ENCODE measurements at places on chromosomes 7 and 10. TPM values are rescaled to one million over a fixed set of nuclear protein-coding genes. Genes with fewer than 3 reads are reported as not detected.

DNA sequence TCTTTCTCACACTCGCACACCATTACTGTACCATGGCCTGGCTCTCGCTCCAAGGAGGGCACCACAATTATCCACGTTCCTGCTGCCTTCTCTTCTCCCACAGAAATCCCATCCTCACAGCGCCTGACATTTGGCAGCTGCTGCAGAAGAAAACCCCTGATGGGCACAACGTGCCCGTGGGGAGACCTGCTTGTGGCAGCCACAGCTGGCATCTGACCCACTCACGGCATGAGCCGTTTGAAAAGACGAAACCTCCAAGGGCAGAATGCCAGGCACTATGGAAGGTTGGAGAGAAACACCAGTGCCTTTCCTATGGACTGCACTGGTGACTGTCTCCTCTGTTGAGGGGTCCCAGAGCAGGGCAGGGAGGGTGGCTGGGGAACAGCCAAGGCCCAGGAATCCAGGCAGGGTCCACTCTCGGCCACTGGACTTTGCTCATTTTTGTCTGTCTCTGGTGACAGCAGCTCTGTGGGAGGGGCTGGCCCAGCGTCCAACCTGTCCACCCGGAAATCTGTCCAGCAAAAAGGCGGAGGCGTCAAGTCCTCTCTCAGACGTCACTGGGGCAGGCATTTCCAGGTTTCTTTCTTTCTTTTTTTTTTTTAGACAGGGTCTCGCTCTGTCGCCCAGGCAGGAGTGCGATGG, 61.0 kb upstream of the MKRN1 start:
- no peaks in the 10 kb centered on the region for H3K36me3 ChIP-seq
- no peak overlapping the region for H3K27ac ChIP-seq
- no peaks in the 10 kb centered on the region for H3K4me1 ChIP-seq

DNA sequence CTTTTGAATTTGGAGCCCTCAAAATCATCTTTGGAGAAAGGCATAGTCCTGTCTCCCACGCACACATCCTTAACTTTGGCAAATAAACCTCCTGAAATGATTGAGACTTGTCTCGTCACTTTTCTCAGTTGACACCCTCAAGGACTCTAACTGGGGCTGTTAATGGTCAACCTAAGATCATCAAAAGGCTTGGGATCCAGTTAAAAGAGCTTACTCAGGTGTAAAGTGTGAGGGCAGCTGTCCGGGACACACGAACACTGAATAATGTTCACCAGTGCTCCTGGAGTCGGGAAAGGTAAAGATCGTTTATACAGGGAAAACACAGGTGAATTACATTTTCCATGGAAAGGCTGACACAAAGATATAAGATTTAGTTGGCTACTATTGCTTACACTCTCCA, 84.7 kb downstream of the PAXIP1 start:
- H3K4me3 ChIP-seq = no peak overlapping the region
- H3K4me1 ChIP-seq = peaks cover 4% of the 10 kb centered on the region
- no peak for DNase-seq
- H3K27ac ChIP-seq = no peak overlapping the region
- no peaks in the 10 kb centered on the region for H3K36me3 ChIP-seq
- H3K27me3 ChIP-seq = peaks cover 9% of the 10 kb centered on the region

DNA sequence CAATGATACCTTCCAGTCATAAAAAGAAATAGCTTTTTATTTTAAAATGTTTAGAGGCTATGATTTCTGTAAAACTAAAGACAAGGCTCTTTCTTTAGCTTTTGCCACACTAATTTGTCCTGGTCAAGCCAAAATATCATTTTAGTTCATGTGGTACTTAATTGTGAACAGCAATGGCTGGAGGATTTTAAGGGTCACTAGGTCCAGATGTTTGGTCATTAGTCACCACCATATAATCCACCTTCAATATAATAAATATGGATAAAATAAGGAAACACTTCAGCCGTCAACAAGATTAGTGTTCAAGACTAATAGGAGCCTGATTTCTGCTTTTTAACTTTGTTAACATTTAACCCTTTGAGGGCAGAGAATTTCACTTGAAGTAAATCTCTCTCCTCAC, 50.0 kb upstream of the HGF start:
- no peaks in the 10 kb centered on the region for H3K36me3 ChIP-seq
- no peaks in the 10 kb centered on the region for H3K27me3 ChIP-seq
- no peak overlapping the region for H3K27ac ChIP-seq
- no peaks in the 10 kb centered on the region for H3K4me1 ChIP-seq
- no peak for DNase-seq

DNA sequence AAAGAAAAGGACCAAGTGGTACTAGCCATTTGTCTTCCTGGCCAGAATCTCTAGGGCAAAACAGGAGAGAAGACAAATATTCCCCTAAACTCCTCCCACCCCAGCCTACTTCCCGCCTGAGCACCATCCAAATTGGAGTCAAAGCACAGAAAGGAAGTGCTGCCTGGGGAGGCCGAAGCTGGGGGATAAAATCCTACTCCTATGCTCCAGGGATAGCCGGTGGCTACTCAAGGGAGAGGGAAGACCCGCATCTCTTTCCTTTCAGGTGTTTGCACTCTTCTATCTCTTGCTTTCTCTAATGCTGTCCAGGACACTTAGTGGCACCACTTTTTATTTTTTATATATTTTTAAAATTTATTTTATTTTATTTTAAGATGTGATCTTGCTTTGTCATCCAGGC, 7.1 kb upstream of the DUSP5 start:
- no peak overlapping the region for H3K4me3 ChIP-seq

DNA sequence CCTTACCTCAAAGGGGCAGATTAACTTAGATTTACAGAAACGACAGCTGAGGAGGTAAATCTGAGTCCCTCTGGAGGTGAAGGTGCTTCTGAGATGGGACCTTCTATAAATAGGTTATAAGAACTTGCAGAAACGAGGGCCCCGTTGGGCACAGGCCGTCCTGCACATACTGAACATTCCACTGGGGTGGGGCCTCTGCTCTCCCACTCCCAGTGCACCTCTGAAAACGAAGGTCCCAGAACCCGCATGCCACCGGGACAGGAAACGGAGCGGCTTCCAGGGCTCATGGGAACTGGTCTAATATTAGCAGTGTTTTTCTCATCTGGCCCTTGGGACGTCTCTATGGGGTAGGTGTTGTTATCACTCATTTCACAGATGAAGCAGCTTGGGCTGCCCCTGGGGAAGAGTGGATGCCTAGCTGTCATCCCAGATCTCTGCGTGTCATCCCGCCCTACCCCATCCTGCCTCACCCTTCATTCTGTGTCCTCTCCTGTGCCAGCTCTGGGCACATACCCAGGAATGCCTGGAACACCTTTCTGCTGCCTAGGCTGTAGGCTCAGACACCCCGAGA, 19.6 kb downstream of the C10orf62 start:
- H3K27ac ChIP-seq = no peak overlapping the region
- peaks cover 5% of the 10 kb centered on the region for H3K27me3 ChIP-seq
- no peaks in the 10 kb centered on the region for H3K36me3 ChIP-seq
- no peak for DNase-seq
- H3K4me3 ChIP-seq = no peak overlapping the region
- no peaks in the 10 kb centered on the region for H3K4me1 ChIP-seq

DNA sequence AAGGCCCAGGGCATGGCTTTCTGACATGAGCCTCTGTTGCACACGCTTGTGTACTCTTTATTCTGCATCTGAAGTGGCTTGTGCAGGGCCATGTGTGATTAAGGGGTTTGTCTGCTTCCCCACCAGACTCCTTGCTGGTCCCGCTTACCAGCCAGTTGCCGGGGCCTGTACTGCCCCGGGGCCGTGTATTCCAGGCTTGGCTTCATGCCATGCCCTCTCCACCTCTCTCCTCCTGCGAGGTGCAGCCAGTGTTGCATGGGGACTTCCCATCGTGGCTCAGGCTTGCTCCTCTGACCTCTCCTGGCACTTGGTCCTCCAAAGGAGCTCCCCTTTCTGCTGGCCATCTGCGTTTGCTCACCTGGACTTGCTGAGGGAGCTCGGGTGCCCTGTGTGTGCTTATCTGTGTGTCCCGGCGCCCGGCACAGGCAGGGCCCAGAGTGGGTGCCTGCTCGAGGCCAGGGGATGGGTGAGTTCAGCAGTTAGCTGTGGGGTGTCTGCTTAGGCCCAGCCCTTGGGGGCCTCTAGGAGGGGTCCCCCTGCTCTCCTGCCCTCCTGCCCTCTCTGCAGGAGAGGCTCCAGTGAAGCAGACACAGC, 11.0 kb upstream of the C10orf143 start:
- no peaks in the 10 kb centered on the region for H3K4me1 ChIP-seq
- DNase-seq = no peak
- H3K36me3 ChIP-seq = no peaks in the 10 kb centered on the region
- no peak overlapping the region for H3K4me3 ChIP-seq
- H3K27ac ChIP-seq = no peak overlapping the region
- H3K27me3 ChIP-seq = peaks cover 16% of the 10 kb centered on the region

DNA sequence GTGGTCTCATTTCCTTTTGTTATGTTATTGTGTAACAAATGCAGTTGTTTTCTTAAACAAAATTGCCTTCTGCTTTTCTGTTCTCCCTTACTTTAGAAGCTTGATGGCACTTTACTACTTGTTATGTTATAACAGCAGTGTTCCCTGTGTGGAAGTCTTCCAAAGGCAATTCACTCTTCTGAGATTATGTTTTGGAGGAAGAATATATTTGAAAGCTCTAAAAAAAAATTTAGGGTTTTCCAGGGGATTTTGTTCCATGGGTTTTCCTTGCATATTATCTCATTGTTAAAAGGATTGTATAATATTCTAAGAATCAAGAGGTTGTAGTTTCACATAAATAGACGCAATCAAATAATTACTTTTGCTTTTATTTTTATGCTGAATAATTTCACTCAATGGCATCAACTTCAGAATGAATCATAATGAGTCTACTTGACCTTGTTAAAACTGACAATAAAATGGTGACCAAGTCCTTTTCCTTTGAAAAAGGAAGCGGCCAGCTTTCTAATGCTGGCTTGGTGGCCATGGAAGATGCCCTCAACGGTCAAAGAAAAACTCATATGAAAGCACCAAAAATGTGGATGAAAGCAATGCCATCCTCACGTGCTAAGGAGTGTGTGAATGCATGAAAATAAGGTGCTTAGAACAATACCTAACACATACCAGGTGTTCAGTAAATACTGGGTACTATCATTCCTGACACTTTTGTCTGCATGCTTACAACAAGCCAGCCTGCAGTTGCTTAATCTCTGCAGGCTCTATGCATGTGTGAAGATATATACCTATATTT, 92.4 kb upstream of the KLF6 start:
- H3K4me1 ChIP-seq = peaks cover 40% of the 10 kb centered on the region
- H3K27ac ChIP-seq = no peak overlapping the region
- no peaks in the 10 kb centered on the region for H3K27me3 ChIP-seq
- no peak overlapping the region for H3K4me3 ChIP-seq

GRCh38 chr10:34780818-34781380, 34.2 kb downstream of the PARD3 start:
- H3K4me3 ChIP-seq = no peak overlapping the region
- no peaks in the 10 kb centered on the region for H3K36me3 ChIP-seq
- H3K27me3 ChIP-seq = peaks cover 15% of the 10 kb centered on the region
- DNase-seq = no peak
- no peak overlapping the region for H3K27ac ChIP-seq

GRCh38 chr10:23693501-23693901, 254.6 kb downstream of the OTUD1 start:
- H3K4me1 ChIP-seq = peaks cover 6% of the 10 kb centered on the region
- no peak overlapping the region for H3K4me3 ChIP-seq
- no peak overlapping the region for H3K27ac ChIP-seq
- DNase-seq = no peak
- no peaks in the 10 kb centered on the region for H3K36me3 ChIP-seq
- H3K27me3 ChIP-seq = peaks cover 47% of the 10 kb centered on the region

DNA sequence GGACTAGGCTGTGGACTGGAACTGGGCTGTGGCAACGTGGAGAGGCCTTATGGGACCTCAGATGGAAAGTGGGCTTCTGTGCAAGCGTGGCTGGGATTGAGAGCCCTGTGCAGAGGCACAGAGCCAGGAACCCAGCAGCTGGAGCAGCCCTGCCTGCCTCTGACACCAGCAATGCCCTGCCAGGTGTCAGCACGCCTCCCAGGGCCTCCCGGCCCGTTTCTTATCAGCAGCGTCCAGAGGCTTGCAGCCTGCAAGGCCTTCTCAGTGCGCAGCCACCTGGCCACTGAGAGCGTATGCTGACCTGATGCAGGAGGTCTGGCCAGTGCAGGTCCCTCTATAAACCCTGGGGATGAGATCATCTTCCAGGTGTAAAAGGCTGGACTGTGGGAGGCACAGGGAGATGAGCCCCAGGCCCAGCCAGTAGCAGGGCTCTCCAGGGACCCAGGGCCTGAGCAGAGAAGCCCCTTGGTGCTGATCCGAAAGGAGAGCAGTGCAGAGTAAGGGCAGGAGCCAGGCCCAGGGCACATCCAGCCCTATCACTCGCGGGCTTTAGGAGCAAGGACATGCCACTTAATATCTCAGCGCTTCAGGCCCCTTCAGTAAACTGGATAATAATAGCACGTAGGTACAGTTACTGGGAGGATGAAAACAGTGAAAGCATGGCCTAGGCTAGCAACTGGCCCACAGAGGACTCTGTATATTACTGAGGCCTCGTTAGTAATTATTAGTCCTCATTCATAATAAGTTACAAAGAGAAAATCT, 38.8 kb upstream of the ANTXRL start:
- peaks cover 2% of the 10 kb centered on the region for H3K4me1 ChIP-seq
- peaks cover 22% of the 10 kb centered on the region for H3K36me3 ChIP-seq
- no peak overlapping the region for H3K27ac ChIP-seq
- DNase-seq = no peak
- H3K27me3 ChIP-seq = no peaks in the 10 kb centered on the region

- no peak for DNase-seq
- no peak overlapping the region for H3K27ac ChIP-seq
- H3K27me3 ChIP-seq = no peaks in the 10 kb centered on the region
- no peak overlapping the region for H3K4me3 ChIP-seq
- no peaks in the 10 kb centered on the region for H3K36me3 ChIP-seq
- H3K4me1 ChIP-seq = peaks cover 3% of the 10 kb centered on the region
Observed at GRCh38 chr10:71435571-71436267, 39.0 kb downstream of the CDH23 start.

DNA sequence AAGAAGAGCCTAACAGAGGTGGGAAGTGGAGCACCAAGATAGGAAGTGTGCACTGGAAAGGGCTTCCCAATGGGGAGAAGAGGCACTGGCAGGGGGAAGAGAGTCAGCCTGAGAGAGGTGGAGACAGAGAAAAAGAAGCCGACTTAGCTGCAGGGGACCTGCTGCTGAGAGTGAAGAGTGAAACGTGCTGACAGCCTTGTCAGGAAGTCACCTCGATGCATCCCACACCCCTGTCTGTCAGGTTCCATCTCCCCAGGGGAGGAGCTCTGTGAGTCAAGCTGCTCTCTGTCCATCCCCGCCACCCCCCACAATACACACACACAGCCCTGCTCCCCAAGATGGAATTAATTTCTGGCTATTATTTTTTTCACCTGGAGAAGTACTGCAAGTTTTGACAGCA, 14.0 kb downstream of the KAZALD1 start:
- H3K4me1 ChIP-seq = no peaks in the 10 kb centered on the region
- DNase-seq = no peak
- H3K36me3 ChIP-seq = no peaks in the 10 kb centered on the region
- H3K27ac ChIP-seq = no peak overlapping the region
- H3K4me3 ChIP-seq = no peak overlapping the region
- H3K27me3 ChIP-seq = peaks cover 55% of the 10 kb centered on the region

The SGPL1 gene
- 28.0 TPM for total RNA-seq

The SMO gene
- total RNA-seq = not detected

The ZP3 gene
- total RNA-seq = 5.9 TPM

The TDRD1 gene
- not detected for total RNA-seq

The AZGP1 gene
- not detected for total RNA-seq

The POR gene
- 31.8 TPM for total RNA-seq

The LDB3 gene
- 0.05 TPM for total RNA-seq
